Activated T-cell treated with anti-CD3 and anti-CD28 coated beads for 48 hours (primary cell): ENCODE measurements at places on chromosomes 11 and 22.

- DNase-seq, result no peak
Measured at GRCh38 chr11:47507563-47508239, 45.2 kb downstream of the CELF1 start.

DNA sequence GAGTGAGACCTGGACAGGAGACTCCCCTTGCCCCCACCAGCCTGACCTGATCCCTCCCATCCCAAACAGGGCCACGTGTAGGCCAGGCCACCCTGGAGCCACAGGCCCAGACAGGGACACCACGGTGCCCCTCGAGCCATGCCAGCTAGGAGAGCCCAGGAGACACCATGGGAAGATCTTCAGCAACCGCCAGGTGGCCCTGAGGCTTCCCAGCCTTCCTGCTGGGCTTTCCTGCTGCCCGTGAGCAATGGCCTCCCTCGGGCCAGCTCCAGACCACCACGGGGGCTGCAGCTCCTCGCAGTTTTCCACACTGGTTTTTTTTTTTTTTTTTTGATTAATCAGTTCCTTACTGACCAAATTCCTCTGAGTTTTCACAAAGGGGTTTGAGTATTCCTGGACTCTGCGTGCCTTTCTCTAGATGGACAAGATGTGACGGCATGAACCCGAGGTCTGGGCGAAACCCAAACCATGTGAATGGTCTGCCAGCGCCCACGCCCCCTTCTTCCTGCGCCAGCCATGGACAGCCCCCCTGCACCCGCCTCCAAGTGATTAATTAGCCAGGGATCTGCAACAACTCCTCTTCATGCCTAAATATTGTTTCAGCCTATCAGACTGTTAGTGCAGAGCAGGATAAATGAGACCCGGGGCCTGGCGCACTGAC is 40.9 kb downstream of the TBX1 start:
- DNase-seq, result no peak

GRCh38 chr11:31974366-31975136 is 116.3 kb upstream of the RCN1 start:
- no peak for DNase-seq

GRCh38 chr11:68328374-68329091 is 16.1 kb downstream of the LRP5 start:
- DNase-seq, result no peak

DNA sequence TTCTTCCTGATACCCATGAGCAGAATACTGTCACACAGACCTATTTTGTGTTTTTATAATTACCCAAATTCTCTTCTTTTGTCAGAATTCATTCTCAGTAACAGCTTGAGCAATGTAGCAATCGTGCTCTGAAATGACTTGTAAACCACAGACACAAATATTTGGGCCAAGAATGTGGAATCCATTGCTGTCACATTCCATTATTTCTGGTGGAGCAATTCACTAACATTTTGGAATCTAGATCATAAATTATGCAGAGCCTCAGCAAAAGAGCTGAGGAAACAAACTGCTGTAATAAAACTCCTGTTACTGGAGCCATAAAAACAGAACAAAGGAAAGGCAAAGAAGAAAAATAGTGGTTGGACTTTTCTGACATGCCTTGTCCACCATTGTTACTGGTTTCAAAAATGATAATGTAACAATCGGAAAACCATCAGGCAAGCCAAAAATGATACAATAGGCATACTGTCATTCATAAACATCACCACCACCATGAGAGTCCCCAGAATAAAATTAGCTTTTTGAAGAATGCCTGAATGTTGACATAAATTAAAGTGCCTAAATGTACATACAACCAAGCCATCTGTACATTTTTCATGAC is 223.4 kb upstream of the PITPNB start:
- DNase-seq, result no peak

GRCh38 chr22:22954656-22955055 is 67.0 kb downstream of the IGLL5 start:
- DNase-seq, result peak; percentile 30

- DNase-seq, result no peak
Measured at GRCh38 chr11:133810766-133811165, 34.5 kb downstream of the SPATA19 start.

GRCh38 chr11:5137014-5137413 is 1.1 kb downstream of the OR52A5 start:
- DNase-seq, result no peak

GRCh38 chr11:134678744-134679143 is 266.7 kb upstream of the B3GAT1 start:
- DNase-seq, result no peak

DNA sequence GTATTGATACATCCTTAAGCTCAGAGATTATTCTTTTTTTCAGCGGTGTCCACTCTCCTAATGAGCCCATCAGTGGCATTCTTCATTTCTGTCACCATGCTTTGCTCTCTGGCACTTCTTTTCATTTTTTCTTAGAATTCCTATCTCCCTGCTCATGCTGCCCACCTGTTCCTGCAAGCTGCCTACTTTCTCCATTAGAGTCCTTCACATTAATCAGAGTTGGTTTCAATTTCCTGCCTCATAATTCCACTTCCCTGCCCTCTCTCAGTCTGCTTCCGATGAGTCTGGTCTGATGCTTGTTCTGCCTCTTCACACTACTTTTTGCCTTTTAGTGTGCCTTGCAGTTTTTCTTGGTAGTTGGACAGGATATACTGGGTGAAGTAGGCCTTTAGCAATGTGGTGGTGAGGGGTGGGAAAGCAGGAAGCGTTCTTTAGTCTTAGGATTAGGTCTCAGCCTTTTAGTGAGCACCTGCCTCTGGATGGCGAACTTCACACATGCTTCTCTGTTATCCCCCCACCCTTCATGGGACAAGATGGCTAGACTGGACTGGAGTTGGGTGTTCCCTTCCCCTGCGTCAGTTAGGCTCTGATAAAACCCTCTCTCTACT is 53.6 kb downstream of the CECR2 start:
- no peak for DNase-seq

DNA sequence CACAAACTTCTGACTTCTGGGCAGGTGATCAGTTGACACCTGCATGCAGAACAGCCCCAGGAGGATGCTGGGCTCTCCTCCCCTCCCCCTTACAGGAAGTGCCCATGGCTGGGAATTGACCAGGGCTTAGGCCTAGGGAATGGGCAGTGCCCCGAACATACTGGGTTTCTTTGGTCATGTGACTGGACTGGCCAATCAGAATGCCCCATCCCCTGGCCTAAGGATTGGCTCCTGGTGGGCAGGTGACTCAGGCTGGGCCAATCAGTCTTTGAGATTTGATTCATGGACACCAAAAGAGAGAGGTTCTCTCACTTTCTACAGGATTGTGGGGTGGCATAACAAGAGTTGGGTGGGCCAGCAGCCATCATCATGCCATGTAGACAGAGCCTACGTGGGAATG is 37.1 kb downstream of the MCM5 start:
- peak; percentile 18 for DNase-seq

- DNase-seq, result no peak
Measured at GRCh38 chr11:113376156-113376555, 11.4 kb upstream of the ANKK1 start.

DNA sequence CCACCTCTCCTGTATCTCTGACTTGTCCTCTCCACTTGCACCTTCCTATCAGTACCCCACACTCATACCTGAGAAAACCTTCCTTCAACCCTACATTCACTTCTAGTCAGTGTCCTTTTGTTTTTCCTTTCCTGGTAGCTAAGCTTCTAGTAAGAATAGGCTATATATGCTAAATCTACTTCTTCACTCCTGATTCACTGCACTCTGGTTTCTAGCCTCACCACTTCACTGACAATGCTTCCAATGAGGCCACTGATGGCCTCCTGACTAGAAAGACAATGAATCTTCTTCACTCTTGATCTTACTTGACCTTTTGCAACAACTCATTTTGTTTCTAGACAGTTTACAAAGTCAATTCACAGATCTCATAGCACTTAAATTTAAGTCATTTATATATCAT is 52.0 kb downstream of the RELT start:
- DNase-seq, result no peak
